ENCODE measurements at places on chromosomes 7 and 10. TPM values are rescaled to one million over a fixed set of nuclear protein-coding genes. Genes with fewer than 3 reads are reported as not detected.
A peak's percentile ranks its signal among the peaks of the same experiment; 100 is the strongest.

The PRTFDC1 gene
- 1.5 TPM for total RNA-seq

GRCh38 chr7:92836489-92836999, at the start of gene CDK6:
CDK6 (minus strand) TSS chr7:92836573; CDS start chr7:92833323, 3,250 bp downstream.
- no peaks in the 10 kb centered on the region for H3K27me3 ChIP-seq
- peak within 1 kb of the TSS; percentile 73 for H3K4me3 ChIP-seq
- no peaks in the 10 kb centered on the region for H3K36me3 ChIP-seq
- H3K4me1 ChIP-seq, result peaks cover 21% of the 10 kb centered on the region
- peak within 1 kb of the TSS; percentile 93 for H3K27ac ChIP-seq
- DNase-seq, result peak; percentile 25

The BCCIP gene
- total RNA-seq, result 22.0 TPM

DNA sequence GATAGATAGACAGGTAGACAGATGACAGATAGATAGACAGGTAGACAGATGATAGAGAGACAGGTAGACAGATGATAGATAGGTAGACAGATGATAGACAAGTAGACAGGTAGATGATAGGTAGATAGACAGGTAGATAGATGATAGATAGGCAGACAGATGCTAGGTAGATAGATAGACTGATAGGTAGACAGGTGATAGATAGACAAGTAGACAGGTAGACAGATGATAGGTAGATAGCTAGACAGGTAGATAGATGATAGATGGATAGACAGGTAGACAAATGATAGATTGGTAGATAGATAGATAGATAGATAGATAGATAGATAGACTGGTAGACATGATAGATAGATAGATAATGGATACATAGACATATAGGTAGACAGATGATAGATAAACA, 93.4 kb upstream of the ADRB1 start:
- H3K36me3 ChIP-seq, result no peaks in the 10 kb centered on the region
- H3K4me1 ChIP-seq, result no peaks in the 10 kb centered on the region
- no peak overlapping the region for H3K4me3 ChIP-seq
- H3K27ac ChIP-seq, result no peak overlapping the region
- H3K27me3 ChIP-seq, result no peaks in the 10 kb centered on the region

The C10orf67 gene
- 1.6 TPM for total RNA-seq

Data from tibial nerve (tissue), 4 donors.